Activated CD8-positive, alpha-beta memory T cell treated with anti-CD3 and anti-CD28 coated beads, Interleukin-2, amount 50 U/mL, for 48 hours (primary cell): ENCODE measurements at places on chromosomes 6 and 20.

- DNase-seq: no peak
Measured at GRCh38 chr6:137692806-137693205, 174.3 kb upstream of the TNFAIP3 start.

DNA sequence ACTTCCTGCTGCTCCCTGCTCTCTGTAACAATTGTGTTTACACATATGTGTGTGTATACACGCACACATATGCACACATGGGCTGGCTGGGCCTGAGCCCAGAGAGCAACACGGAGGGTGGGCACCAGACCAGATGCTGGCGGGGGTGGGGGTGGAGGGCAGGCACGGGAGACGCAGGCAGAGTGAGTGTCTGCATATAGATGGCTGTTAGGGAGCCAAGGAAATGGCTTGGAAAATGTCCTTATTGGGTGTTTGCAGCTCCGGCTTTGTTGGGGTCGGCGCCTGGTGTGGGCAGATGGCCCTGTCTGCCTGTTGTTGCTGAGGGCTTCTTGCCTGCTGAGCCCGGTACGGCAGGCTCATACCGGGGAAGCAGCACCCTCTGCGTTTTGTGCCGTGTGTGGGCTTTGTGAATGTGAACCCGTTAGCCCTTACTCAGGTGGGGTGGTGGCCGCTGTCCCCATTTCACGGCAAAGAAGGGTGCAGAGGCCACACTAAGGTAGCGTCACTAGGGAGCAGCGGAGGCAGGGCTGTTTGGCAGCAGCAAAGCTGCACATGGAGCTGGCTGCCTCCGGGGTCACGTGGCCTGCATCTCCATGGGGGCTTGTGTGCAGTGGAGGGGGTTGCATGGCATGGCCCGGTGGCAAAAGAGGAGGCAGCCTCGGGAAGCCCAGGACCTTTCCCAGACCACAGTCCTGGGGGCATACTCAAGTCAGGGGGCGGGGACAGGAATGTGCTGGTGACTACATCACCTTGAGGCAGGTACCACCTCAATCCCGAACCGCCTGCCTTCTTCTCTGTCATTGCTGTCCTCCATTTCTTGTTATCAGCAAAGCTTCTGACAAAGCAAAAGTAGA is 47.4 kb upstream of the SRF start:
- no peak for DNase-seq

DNA sequence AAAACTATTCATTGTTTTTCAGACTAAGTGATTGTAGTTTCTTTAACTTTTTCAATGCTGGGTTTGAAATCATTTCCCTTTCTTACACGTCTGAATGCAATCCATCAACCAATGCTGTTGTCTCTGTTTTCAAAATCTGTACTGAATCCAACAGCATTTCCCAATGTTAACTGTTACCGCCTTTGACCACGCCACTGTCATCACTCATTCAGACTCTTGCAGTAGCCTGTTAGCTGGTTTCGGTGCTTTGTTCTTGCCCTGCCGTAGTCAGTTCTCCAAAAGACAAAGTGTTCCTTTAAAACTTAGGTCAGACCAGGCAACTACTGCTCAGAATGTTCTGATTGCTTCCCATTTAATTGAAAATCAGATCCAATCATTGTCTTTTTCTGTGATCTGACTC is 131.3 kb downstream of the PLCB4 start:
- DNase-seq: no peak

DNA sequence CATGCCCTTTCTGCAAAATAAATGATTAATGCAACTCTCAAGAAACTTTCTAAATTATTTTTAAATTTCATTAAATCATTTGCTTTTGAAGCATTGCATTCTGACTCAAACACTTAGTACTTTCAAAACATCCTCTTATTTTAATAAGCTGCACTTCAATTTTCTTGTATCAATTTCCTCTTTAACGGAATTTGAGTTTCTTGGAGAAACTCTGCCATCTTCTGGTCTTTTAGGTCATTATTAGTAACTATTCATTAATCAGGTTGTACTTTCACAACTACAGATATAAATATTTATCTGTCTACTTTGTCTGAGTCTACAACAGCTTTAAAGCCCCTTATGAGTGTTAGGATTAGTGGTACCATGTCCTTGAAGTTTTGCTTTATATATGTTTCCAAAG is 30.2 kb downstream of the TMX4 start:
- no peak for DNase-seq

DNA sequence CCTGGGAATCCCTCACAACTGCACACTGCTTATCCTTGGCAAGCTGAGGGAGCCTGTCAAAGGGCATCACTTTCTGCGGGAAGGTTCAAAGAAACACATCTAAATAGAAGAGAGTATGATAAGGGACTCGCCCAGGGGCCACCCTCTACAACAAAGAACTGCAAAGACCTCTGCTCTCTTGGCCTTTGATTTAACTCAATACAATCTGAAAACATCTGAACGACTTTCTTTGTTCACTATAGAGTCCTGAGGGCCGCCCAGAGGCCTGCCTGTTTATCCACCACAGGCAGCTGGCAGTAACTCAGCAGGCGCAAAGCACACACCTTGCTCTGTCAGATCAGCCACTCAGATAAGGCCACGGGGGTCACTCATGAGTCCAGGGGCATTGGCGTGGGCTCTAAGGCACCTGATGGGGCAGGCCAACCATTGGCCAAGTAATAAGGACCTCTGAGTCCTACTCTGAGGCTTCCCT is 139.3 kb downstream of the UNC5CL start:
- no peak for DNase-seq
